ENCODE measurements at places on chromosomes 11 and 22. TPM values are rescaled to one million over a fixed set of nuclear protein-coding genes. Genes with fewer than 3 reads are reported as not detected.

DNA sequence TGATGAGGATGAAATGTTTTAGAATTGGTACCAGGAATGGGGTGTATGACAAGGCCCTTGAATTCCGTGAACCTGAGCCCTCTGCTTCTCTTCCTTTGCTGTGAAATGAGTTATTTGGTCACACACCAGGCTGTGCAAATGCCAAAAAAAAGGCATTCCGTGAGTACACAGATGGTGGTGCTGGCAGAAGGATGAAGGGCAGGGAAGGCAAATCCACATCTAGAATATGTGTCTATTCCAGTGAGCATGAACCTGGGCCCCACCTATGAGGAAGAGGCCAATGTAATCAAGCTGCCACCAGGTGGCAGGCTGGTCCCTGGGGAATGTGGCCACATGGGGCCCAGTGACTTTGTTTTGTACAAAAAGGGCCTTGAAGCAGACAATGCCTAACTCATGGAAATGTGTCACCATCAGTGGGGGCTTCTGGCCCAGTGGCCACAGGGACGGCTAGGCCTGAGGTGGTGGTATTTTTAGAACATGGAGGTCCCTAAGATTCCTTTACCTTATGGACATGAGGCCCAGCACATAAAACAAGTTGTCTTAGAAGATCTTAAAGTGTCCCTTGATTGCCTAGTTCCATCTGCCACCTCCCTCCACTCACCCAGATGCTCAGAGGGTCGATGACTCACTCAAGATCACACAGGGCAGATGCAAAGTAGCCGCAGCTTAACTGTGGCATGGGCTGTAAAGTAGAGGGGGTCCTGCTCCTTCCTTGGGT lies 3.9 kb upstream of the RNF215 start:
- peaks cover 28% of the 10 kb centered on the region for H3K4me1 ChIP-seq
- H3K27me3 ChIP-seq = peaks cover 32% of the 10 kb centered on the region
- H3K27ac ChIP-seq = peak overlapping the region; percentile 78
- no peak overlapping the region for H3K4me3 ChIP-seq
- DNase-seq = peak; percentile 66

DNA sequence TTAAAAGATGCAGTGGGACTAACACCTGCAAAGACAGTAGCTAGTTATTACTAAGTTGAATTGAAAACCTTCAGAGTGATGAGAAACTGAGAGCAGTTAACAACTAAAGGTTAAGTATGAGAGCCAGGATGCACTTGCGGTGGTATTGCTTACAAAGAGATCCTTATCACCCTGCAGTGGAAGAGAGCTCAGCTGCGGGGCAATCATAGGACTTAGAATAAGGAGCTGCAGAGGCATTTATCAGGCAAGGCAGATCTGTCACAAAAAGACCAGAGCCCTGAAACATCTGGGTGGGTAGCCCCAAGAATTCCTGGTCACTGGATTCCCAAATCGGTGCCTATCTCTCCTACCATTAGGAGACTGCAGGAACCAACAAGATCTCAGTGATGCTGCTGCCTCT lies 34.3 kb upstream of the CFAP300 start:
- no peaks in the 10 kb centered on the region for H3K27me3 ChIP-seq
- 0 out of 2 replicates have a peak, but pooled peaks cover 2% of the 10 kb centered on the region for H3K4me1 ChIP-seq
- H3K36me3 ChIP-seq = no peaks in the 10 kb centered on the region
- DNase-seq = no peak
- no peak overlapping the region for H3K4me3 ChIP-seq
- H3K27ac ChIP-seq = no peak overlapping the region

DNA sequence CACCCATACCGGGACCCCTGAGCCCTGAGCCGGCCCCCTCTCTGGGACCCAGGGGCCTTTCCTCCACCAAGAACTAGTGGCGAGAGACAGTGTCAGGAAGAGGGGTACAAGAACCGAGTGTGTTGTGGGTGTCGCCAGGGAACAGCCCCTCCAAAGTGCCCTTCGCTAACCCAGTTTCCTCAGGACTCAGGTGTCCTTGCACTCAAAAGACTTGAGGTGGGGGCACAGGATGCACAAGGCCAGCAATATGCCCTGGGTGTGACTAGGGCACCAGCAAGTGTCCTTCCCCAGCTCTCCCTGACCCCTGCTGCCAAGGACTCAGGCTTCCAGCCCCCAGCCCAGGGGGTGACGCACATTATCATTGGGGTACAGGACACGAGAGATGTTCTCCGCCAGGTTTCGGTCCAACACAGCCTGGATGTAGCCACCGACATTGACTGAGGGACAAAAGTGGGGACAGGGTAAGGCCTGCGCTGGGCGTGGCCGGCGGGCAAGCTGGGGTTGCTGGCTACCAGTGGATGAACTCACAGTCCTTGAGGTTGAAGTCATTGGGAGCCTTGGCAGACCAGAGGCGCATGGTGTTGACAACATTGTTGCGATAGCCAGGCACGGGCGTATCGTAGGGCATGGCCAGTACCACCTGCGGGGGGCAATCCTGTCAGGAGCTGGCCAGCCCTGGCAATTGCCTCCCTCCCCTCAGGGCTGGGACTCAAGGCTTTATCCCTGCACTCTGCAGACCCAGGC lies 4.7 kb downstream of the PYGM start:
- H3K36me3 ChIP-seq = no peaks in the 10 kb centered on the region
- H3K4me3 ChIP-seq = no peak overlapping the region
- no peaks in the 10 kb centered on the region for H3K27me3 ChIP-seq
- no peak overlapping the region for H3K27ac ChIP-seq

OR51E2 gene
- not detected for total RNA-seq

GRCh38 chr11:131311776-131312514 lies 58.5 kb upstream of the NTM start:
- peaks cover 25% of the 10 kb centered on the region for H3K27me3 ChIP-seq
- no peak overlapping the region for H3K27ac ChIP-seq
- H3K4me3 ChIP-seq = no peak overlapping the region
